ENCODE measurements at places on chromosomes 5 and 9.

GRCh38 chr5:143887903-143888665 is 76.1 kb downstream of the HMHB1 start:
- DNase-seq, result no peak

DNA sequence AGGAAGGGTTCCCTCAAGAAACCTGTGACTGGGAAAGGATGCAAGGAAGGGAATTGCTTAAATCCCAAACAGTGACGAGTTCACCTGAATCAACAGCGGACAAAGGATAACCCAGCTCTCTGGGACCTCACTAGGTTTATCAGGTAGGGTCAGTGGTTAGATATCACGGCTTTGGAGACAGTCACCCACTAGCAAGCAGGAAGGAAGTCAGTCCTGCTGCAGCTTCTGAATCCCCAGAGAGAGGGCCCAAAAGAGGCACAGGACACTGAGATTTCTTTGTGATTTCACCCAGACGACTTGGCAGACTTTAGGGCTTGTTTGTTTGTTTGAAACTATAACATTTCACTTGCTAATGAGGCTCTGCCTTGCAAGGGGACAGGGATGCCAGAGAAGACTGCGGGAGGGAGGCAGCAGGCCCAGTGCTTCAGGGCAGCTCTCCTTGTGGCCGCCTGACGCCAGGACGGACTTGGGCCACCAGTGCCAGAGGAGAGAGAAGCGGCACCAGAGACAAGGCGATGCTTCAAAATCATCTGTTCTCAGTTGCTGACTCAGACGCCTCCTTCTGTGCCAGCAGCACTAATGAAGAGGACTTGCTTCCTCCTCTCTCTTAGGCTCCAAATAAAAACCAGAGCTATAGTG is 275.6 kb upstream of the SLC30A5 start:
- no peak for DNase-seq

DNA sequence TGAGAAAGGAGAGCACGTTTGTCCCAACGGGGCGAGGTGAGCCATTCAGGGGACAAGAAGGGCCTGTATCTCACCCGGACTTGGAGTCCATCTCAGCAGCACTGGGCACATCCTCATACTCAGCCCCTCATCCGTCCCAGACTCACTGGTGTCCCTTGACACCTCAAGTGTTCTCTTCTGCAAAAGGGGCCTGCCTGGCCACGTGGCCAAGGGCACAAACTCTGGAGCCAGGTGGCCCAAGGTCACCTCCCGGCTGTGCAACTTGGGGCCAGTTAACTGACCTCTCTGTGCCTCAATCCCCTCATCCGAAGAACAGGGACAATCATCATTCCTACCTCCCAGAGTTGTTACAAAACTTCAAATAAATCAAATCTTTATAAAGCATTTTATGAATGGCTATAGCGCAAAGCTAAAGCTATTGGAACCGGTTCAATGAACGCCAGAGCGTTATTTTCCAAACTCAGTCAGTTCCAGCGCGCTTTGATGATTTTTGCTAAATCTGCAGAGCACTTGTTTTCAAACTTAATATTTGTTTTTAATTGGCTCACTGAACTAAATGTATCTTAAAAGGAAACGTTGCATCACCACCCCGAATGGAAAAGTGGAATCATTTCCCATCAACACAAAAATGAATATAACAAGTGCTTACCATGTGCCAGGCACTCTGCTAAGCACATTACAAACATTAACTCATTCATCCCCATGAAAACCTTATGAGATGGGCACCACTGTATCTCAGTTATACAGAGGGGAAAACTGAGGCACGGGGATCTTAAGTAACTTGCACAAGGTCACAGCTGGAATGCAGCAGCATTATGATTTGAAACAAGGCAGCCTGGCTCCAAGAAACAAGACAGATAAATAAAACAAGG is 49.3 kb downstream of the DUSP1 start:
- DNase-seq, result no peak

DNA sequence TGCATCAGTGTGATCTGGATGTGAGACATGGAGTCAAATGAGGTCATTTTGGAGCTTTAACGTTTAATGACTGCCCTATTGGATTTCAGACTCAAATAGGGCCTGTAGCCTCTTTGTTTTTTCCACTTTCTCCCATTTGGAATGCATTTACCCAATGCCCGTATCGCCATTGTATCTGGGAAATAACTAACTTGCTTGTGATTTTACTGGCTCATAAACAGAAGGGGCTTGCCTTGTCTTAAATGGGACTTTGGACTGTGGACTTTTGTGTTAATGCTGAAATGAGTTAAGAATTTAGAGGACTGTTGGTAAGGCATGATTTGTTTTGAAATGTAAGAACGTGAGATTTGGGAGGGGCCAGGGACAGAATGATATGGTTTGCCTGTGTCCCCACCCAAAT is 494.6 kb downstream of the CHSY3 start:
- no peak for DNase-seq

- DNase-seq, result peak; percentile 52
Measured at GRCh38 chr5:169933127-169933526, 47.2 kb downstream of the INSYN2B start.

- no peak for DNase-seq
Measured at GRCh38 chr9:81417299-81417675, 272.1 kb downstream of the TLE1 start.

DNA sequence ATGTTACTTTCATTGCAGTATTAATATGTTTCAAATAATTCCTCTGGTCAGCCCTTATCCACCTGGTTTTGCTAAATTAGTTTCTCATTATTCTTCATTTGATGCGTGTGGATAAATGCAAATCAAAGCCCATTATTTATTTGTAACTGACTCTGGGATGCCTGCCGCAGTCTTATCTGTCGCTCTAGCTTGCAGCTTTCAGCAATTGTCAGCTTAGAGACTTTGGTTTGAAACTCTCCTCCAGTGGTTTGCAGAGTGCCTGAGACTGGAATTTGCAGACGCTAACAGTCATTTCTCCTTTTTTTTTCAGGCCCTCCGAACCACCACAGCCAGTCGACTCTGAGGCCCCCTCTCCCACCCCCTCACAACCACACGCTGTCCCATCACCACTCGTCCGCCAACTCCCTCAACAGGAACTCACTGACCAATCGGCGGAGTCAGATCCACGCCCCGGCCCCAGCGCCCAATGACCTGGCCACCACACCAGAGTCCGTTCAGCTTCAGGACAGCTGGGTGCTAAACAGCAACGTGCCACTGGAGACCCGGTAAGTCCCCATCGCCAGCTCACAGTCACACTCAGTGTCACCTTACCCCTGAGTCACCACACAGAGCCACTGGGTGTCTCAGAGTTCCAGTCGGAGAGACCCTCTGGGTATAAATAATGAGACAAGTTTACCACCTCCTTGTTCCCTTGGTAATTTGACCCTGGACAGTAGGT is 339.0 kb upstream of the WWC1 start:
- no peak for DNase-seq

GRCh38 chr9:104743376-104743985 is 4.0 kb upstream of the NIPSNAP3A start:
- DNase-seq, result peak; percentile 83

DNA sequence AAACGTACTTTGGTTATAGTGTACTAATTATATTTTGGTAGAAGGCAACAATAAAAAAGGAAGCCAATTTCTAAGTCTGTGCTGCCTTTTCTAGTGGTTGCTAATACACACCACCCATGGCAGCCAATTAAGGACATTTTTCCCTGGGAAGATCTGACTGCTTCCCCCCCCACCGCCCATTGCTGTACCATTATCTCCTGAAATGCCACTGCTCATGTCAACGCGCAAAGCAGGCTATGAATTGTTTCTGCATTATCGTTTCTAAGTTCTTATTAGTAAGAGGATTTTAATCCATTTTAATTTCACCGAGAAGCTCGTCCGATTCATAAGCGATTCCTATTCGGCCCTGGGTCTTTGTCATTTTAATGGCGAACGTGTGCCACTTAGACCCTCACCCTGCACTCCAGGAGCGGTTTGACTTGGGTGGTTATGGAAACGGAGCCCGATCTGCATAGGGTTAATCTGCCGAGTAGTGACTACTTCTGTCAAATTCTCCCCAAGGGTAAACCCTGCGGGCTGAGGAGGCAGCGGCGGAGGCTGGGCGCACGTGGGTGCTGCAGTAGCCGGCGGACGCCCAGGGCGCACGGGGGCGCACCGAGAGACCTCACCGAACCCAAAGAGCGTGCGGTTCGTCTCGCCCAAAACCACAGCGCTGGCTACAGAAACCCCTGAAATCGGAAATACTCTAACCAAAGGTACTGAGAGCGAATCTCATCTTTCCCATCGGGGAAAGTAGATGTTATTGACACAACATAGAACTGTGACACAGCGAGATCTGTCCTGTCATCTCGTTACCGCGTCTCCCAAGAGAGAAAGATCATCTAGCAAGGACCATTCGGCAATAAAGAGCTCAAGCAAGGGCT is 55.8 kb upstream of the SHC3 start:
- no peak for DNase-seq

DNA sequence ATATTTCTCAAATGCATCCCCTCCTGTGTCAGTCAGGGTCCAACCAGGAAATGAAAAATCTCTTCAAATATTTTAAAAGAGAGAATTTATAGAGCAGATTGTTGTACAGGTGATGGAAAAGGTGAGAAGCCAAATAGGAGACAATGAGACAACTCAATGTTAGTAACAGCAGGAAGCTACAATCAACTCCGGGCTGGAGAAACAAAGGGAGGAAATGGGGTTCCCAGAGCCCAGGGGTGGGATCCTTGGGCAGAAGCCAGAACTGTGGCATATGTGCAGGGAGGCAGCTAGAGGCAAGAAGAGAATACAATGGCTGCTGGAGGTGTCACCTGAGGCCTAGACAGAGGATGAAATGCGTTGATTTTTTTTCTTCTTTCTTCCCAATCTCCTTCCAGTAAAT is 361.8 kb upstream of the ACTBL2 start:
- DNase-seq, result no peak

- no peak for DNase-seq
Measured at GRCh38 chr9:122103985-122104384, 10.9 kb upstream of the TTLL11 start.

DNA sequence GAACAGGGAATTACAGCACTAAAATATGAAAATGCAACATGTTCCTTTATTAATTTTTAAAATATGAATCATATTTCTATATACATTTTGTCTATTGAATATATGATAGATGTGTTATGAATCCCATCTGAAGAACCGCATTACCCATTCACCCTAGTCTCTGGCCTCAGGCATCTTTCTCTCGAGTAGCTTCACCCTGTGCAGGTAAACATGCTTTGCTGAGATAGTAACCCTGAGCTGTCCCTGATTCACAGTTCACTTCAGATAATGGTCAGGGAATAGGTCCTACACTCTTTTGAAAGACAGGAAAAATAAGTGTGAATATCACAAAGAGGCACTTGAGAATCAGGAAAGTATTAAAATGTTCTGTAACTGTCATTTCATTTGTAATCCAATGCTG is 766.8 kb downstream of the IRX1 start:
- no peak for DNase-seq

- no peak for DNase-seq
Measured at GRCh38 chr5:56567278-56567677, 248.1 kb upstream of the MAP3K1 start.

DNA sequence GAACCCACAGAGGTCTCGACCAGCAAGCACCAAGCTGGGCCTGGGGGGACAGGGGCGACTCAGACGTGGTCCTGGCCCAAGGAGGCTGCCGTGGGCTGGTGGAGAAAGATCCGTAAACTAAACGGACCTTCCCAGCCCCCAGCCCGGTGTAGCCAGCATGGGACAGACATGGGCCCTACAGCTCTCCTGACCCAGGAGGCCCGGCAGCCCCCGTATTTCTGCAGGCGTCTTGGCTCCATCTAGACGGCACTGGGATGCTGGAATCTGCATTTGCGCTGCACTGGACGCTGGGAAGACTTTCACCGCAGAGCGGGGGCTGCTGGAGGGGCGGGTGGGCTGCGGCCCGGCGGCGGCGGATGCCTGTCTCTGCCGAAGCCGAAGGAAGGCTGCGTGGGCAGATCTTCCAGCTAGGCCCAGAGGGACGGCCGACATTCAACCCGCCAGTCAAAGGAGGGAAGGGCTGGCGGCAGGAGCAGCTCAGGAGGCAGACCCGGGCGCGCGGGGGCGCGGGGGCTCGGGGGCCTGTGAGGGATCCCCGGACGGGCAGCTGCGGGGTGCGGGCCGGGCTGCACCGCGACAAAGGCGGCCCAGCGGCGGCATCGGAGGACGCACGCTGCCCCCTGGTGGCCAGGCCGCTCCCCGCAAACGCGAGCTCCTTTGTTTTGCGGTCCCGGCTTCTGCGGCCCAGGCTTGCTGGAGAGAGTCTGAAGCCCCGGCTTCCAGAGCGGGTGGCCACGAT is 266.2 kb downstream of the NSG2 start:
- peak; percentile 69 for DNase-seq

DNA sequence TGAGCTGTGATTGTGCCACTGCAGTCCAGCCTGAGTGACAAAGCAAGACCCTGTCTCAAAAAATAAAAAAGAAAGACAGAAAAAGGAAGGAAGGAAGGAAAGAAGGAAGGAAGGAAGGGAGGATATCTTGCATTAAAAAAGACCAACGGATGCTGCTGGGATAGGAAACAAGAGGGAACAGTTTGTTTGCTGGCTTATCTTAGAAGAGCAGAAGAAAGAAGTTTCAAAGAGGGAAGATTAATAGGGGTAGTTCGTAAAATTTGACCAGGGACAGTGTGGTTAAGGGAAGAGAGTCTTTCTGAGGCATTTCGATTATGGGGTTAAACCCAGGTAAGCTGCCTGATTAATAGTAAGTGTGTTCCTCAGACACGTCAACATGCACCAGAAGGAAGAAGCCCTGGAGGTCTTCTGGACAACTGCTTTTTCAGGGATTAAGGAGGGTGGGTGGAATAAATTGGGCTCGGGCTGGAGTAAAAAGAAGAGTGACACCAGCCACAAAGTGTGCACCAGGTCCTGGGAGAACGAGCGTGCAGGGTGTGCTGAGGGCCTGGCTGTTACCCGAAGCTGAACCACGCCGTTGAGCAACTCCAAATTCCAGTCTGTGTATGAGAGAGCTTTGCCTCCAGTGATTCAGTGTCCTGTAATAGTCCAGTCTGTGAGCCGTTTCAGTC is 24.8 kb downstream of the FYB1 start:
- no peak for DNase-seq

- DNase-seq, result no peak
Measured at GRCh38 chr9:72464857-72465592, 56.4 kb upstream of the TMC1 start.

GRCh38 chr5:94577466-94578245 is 40.7 kb downstream of the KIAA0825 start:
- DNase-seq, result no peak

GRCh38 chr5:53917826-53918225 is 357.4 kb downstream of the NDUFS4 start:
- DNase-seq, result no peak

DNA sequence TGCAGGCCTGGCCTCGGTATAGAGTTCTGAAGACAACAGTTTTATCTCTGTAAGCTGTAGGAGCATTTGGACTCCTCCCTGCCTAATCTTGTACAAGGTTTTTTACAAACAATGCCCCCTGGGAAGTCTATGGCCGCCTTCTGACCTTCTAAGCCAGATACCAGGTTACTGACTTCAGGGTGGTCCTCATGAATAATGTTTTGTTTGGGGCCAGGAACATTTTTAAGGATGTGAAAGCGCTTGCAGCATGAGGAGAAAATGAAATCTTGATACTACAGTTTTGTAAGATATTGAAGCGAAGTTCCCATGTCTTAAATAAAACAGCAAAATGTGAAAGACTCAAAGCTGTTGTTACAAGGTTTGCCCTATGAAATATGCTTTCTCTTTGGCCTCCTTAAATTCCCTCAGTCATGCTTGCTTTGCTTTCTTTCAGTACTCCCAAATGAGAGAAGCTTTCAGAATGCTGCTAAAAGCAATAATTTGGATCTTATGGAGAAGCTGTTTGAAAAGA is 5.2 kb downstream of the ANKDD1B start:
- no peak for DNase-seq

All from NCI-H2029 treated with DMSO at 0.1 percent for 48 hours (cell line).